ENCODE measurements at places on chromosomes 1 and 21.

- DNase-seq, result no peak
Observed at GRCh38 chr1:183287191-183287675, 101.2 kb downstream of the LAMC2 start.

- DNase-seq, result no peak
Observed at GRCh38 chr1:213572912-213573647, 414.7 kb upstream of the PROX1 start.

GRCh38 chr1:215360758-215361157 is 206.3 kb upstream of the KCTD3 start:
- DNase-seq, result no peak

DNA sequence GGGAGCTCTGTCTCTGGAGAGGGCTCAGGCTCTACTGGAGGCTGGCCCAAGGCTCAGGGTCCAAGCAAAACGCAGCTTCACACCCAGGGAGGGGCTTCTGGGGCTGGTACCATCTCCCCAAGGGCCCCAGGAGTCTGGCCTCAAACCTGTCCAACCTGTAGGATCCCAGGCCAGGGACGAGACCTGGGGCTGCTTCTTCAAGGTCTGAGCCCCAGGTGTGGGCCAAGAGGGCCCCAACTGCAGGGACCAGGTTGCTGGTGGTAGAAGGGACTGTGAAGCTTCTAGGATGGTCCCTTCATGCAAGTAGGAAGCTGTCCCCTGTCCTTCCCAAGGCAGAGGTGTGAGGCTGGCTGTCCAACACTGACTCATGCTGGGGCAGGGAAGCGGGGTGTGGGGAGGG is 7.8 kb upstream of the MMEL1 start:
- DNase-seq, result no peak

DNA sequence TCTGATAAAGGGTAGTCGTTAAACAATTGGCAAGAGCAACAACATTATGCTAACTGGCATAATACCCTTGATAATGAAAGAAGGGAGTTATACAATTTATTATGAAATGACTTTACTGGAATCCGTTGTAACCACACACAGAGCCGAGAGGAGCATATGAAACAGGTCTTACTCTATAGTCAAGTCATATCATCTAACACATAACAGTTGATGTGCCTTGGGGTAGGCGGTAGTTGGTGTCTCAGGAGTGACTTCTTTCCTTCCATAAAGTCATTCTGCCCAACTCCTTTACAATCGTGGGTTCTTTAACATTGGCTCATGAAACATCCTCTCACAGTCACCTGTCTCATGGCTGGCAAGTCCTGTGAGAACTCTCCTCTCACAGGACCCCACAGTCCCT is 225.2 kb downstream of the LTN1 start:
- no peak for DNase-seq

DNA sequence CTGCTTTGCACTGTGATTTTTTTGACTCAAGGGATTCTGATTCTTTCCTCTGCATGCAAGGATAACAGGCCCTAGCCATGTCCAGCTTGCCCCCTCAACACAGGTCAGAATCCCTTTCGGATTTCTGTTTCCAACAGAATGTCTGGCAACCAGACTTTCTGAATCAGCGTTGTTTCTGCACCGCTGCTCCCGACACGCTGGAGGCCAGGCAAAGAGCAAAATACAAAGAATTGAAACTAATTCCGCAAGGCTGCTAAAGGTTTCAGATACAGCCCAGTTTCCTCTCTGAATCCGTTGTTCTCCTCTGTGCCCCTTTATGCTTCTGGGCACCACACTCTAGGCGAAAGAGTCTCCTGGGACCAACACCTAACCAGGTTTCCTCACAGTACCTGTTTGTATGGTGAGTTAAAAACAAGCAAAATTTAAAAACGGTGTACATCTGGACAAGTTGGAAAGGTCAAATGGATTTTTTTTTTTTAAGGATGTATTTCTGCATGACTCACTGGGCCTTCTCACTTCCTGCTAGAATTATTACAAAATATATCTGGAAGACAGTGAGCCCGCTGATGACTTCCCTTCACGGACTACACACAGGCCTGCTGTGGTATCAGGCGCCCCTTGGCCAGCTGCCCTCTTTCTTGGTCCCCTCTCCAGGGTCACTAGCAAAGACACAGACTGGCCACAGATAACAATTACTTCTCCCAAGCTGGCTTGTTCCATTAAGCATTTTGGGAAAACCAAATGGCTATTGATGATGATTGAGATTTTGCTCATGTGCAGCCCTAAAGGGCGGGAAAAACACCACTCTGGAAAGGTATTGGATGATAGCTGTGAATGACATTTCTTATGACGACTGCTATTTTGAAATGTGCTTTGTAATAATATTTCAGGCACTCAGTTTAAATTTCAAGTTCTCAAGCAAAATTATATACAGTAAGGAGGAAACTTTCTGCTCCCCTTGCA is 118.3 kb downstream of the TGFB2 start:
- DNase-seq, result no peak

DNA sequence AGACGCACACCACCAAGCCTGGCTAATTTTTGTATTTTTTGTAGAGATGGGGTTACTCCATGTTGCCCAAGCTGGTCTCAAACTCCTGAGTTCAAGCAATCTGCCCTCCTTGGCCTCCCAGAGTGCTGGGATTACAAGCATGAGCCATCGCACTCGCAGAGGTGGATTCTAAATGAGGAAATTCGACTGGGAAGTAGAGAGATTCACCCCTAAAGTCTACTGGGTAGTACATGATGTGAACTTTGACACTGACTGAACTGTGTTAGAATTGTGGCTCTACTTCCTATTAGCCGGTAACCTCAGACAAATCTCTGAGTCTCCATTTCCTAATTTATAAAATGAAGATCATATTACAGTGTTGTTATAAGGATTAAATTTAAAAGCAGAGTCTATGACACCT is 276.0 kb upstream of the NR5A2 start:
- DNase-seq, result no peak

- no peak for DNase-seq
Observed at GRCh38 chr1:24071941-24072340, 40.0 kb downstream of the MYOM3 start.

DNA sequence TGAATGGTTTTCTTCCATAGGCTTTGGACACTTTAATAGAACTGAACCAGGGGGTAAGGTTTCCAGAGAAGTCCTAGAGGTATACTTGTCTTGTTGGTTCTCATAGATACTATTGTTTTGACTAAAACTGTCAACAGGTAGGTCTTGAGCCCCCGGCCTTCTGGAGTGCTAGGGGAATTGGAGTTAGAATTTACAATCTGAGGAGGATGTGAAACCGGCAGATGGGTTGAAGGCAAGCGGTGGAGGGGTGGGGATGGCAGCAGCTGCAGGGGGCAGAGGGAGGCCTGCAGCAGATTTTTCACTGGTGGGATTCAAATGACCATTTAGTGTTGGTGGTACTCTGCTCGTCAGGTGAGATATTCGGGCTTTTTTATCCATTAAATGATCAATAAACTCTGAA is 4.3 kb upstream of the CD1D start:
- DNase-seq, result no peak

DNA sequence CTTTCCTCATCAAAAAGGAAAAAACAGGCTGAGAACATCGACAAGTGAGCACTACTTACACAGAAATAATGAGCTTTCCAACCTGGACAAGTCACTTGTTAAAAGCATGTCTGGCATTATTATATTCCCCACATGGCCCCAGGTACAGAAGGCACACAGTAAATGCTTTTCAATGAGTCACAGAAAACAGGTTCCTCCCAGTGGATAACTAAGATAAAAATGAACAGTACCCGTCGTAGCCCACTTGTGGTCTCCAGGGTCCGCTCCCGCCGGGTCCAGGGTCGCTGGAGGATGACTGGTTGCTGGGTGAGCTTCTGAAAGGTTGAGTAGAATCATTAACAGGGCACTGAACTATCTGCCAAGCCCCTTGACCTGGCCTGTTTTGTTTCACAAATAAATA is 186.6 kb downstream of the SIPA1L2 start:
- no peak for DNase-seq

- no peak for DNase-seq
Observed at GRCh38 chr1:93676427-93676826, 5.2 kb downstream of the BCAR3 start.

- no peak for DNase-seq
Observed at GRCh38 chr1:244319283-244320132, 132.2 kb downstream of the ADSS2 start.

- DNase-seq, result no peak
Observed at GRCh38 chr1:161374373-161374772, 6.7 kb upstream of the CFAP126 start.

GRCh38 chr1:168550971-168551370 is 7.2 kb upstream of the XCL2 start:
- DNase-seq, result no peak

- no peak for DNase-seq
Observed at GRCh38 chr21:42827588-42827987, 51.8 kb downstream of the WDR4 start.

DNA sequence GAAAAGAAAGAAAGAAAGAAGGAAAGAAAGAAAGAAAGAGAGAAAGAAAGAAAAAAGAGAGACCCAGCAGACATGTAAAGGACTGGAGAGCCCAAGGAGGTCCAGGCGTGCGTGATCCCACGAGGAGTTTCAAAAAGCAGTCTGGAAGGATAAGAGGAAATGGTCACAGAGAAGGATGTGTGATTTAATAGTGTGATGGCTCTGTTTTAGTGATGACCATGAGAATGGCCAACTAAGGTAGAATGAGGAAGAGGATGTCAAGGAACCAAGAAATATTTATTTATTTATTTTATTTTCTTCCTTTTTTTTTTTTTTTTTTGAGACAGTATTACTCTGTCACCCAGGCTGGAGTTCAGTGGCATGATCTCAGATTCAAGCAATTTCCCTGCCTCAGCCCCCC is 25.5 kb downstream of the PTGS2 start:
- DNase-seq, result no peak

DNA sequence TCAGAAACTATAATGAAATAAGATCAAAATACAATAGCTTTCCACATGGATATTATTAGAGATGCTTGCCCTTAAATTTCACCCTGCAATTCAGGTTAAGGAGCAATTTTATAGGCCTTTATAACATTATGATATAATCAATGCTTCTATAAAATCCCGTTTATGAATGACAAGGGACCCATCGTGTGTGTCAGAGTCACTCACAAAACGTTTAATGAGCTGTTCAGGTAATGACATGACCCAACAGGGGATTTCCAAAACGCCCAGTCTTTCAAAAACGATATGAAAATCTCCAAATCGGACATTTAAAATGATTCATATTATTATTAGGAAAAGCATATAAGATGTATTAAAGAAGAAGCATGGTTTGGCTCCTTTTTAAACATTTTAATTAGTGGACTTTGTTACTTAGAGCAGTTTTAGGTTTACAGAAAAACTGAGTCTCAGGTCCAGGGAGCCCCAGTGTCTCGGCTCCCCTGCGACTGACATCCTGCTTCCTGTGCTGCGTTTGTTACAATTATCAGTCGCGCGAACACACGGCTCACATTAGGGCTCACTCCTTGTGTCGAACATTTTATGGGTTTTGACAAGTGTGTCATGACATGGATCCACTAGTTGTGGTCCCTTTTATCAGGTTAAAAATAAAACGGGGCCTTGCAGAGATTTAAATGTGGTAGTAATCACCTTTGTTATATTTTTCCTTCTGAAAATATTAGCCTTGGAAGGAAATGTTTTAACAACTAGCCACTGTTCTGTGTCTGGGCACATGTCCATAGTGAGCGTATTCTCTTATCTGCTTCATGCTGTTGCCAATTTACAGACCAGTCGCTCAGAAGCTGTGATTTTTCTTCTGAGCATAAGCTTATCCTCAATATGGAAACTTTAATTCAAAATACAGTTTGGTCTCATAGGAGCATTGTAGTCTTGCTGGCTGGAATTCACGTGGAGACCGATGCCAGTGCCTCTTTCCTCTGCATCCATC is 52.0 kb upstream of the POFUT2 start:
- no peak for DNase-seq

GRCh38 chr21:42393443-42393950 is 2.4 kb downstream of the TMPRSS3 start:
- no peak for DNase-seq

- DNase-seq, result no peak
Observed at GRCh38 chr1:246771366-246771765, 47.2 kb downstream of the SCCPDH start.
